ENCODE measurements at places on chromosomes 11 and 22.

DNA sequence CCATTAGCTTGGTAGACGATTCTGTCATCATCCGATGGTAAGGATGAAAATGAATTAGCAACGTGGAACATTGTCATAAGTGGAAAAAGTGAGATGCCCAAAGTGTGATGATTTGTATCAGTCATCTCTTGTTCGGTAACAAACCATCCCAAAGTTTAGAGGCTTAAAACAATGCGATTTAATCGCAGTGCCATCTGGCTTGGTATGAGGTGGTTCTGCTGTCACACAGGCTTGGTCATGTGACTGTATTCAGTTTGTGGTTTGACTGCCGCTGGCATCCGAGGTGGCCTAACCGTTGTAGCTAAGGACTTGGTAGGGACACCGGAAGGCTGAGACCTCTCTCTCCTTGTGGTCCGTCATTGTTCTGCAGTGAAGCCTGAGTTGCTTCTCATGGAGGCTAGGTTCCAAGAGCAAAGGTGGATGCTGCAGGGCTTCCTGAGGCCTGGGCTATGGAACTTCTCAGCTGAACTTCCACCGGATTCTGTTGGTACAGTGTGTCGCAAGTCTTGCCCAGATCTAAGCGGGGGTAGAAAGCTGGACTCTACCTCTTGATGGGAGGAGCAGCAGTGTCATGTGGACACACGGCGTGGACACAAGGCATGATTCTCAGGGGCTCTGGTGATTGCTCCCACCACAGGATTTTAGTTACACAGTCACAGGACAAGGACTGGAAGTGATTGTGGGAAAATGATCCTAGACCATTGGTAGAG lies 36.3 kb downstream of the BCR start:
- DNase-seq: peak; percentile 59

DNA sequence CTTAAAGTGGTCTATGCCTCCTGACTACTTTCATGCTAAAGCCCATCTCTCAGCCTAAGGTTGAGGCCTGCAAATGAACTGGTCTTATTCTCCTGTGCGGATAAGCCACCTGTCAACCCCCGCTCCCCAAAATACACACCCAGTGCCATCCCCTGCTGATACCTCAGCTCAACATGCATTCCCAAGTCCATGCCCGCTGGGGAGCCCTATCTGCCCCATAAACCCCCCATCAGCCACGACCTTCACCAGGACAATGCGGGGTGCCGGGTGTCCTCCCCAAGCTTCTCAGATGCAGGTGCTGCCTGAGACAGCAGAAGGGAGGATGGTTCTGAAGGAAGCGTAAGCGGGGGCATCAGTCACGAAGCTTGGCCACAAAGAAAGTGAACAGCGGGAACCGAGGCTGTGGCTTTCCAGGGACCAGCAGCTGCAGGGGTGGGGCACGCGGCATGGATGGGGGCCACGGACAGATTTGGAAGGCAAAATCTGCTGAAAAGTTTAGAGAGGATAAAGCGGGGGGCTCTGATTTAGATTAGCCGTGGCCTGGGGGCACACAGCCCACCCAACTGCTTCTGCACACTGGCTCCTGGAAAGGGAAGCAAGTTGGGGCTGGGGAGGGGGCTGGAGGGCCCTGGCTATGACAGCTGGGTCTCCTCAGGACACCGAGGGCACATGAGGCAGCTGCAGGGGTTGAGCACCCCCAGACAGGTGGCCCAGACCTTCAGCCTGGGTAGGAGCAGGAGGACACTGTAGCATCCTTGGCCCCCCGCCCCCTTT lies 1391.9 kb downstream of the TBC1D22A start:
- no peak for DNase-seq

- no peak for DNase-seq
These were observed 223.9 kb downstream of the CNTN5 start for GRCh38 chr11:99244613-99245012.

- no peak for DNase-seq
These were observed 20.7 kb upstream of the AIFM3 start for GRCh38 chr22:20946080-20946986.

DNA sequence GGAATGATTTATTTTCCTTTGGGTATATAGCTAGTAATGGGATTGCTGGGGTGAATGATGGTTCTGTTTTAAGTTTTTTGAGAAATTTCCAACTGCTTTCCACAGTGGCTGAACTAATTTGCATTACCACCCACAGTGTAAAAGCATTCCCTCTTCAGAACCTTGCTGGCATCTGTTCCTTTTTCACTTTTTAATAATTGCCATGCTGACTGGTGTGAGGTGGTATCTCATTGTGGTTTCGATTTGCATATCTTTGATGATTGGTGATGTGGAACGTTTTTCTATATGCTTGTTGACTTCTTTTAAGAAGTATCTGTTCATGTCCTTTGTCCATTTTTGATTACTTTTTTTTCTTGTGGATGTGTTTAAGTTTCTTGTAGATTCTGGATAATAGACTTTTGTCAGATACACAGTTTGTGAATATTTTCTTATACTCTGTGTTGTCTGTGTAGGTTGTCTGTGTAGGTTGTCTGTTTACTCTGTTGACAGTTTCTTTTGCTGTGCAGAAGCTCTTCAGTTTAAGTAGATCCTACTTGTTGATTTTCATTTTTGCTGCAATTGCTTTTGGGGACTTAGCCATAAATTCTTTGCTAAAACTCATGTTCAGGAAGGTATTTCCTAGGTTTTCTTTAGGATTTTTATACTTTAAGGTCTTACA lies 291.8 kb upstream of the DDI1 start:
- no peak for DNase-seq

- DNase-seq: no peak
These were observed 97.0 kb downstream of the MN1 start for GRCh38 chr22:27704581-27704980.

DNA sequence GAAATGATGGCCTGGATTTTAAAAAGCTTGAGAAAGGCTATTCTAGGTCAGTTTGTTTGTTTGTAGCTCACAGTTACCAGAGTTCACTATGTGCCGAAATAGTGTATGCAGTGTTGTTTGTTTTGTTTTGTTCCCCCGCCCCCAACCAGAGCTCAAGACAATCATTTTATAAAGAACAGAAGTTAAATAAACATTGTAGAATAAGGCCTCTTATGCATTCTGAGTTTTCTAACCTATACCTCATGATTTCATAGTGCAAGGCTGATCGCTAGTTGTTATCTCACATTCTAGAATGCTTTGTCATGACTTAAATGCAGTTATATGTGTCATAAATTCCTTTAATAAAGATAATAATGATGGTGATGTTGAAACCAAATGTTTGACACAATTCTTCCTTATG lies 7.8 kb downstream of the KCNA4 start:
- no peak for DNase-seq

DNA sequence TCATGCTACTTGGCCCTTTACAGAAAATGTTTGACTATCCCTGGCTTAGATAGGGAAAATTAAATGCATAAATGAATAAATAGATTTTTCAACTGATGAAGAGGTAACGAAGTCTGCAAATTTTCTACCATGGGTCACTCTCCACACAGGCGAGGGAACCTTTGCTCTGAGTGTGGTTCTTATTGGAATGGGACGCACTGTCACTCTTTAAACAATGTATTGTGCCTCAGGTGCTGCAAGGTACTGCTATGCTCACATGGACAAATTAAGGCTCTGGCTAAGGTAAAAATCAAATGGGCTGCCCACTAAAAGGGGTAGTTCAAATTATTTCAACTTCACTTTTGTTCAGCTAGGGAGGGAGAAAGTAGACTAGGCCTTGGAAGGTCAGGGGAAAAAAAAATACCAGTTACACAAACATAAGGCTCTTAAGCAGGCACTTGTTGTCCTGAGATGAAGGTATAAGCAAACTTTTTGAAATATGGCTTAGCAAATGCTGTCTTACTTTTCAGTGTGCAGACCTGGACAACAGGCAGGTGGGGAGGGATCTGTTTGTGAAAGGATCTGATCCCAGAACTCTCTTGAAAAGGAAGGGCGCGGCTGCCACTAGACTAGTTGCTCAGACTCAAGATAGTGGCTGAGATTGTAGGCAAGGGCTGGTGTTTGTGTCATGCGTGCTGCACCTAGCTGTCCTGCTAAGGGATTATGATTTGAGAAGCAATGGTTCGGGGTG lies 99.5 kb downstream of the ADAMTS15 start:
- no peak for DNase-seq

GRCh38 chr11:76026281-76026680 lies 180.0 kb downstream of the WNT11 start:
- no peak for DNase-seq

DNA sequence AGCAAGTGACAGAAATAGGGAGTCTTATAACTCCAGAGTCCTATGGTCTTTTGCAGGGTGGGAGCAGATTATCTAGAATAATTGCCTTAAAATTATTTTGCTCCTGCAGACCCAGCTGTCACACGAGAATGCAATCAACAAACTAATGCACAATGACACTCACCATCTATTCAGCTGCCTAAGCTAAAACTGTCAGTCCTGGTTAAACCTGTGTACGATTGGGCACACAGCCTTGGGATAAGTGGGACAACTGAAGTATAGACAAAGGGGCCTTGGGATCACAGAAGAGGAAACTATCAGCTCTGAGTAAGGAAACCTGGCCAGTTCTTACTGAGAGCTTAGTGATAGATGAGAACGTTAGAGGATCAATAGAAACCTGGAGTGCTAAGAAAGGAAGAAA lies 595.9 kb upstream of the KIRREL3 start:
- no peak for DNase-seq

DNA sequence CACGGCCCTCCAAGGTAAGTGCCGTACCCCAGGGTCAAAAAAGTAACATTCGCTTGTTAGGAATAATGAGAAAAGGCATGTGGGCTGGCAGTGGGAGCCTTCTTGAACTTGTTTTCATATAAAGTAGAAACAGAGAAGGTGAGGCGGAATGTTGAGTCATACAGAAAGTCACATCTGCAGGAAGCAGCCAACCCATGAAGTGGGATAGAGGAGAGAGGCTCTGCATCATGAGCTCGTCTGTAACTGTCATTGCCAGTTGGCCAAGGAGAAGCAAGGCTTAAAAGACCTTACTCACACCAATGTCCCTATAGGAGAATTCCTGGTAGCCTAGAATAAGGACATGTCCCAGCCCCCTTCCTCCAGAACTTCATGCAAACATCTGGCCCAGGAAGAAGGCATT lies 253.3 kb downstream of the BUD13 start:
- DNase-seq: no peak

DNA sequence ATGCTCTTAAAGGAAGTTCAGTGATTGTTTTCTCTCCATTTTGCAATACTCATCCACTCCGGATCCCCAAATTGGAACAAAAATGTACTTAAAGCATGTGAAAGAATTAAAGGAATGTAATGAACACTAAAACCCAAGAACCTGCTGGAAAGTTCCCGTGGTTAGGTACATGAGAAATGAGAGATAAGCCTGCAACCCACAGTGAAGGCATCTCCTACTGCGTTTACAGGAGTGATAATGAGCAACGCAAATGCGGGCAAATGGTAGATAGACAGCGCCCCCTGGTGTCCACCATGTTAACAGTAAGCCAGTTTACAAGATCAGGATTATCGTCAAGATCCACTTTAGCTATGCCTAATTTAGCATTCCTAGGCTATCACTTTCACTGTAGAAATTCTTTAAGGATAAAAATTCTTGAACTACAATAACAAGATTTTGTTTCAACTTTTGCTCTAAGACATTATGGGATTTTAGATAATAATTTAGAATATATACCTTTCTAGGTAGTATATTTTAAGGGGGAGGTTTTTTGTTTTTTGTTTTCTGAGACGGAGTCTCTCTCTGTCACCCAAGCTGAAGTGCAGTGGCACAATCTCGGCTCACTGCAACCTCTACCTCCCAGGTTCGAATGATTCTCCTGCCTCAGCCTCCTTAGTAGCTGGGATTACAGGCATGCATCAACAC lies 29.9 kb downstream of the ALG9 start:
- DNase-seq: peak; percentile 71

- no peak for DNase-seq
These were observed 19.5 kb downstream of the LHFPL7 start for GRCh38 chr22:24926849-24927579.

DNA sequence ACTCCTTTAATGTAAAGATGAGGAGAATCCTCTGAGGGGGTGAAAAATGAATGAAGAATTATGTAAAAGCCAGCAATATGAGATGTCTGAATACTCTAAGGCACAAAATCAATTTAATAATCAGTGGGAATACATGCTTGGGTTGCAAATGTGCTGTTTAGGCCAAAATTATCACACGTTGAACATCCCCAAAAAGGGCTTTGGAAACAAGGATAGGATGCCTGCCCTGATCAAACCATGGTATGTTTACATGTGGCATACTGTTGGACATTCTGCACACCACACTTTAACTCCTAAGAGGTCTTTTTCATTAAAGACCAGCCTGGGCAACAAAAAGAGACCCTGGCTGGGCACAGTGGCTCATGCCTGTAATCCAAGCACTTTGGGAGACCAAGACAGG lies 26.3 kb downstream of the F2 start:
- no peak for DNase-seq

GRCh38 chr22:41780746-41781505 lies 19.6 kb upstream of the CCDC134 start:
- no peak for DNase-seq

GRCh38 chr22:19872779-19873137 lies 18.1 kb upstream of the GNB1L start:
- DNase-seq: no peak

- DNase-seq: no peak
These were observed 20.3 kb downstream of the BBOX1 start for GRCh38 chr11:27060816-27061460.

- no peak for DNase-seq
These were observed 916.1 kb upstream of the ANO3 start for GRCh38 chr11:25415793-25416192.

DNA sequence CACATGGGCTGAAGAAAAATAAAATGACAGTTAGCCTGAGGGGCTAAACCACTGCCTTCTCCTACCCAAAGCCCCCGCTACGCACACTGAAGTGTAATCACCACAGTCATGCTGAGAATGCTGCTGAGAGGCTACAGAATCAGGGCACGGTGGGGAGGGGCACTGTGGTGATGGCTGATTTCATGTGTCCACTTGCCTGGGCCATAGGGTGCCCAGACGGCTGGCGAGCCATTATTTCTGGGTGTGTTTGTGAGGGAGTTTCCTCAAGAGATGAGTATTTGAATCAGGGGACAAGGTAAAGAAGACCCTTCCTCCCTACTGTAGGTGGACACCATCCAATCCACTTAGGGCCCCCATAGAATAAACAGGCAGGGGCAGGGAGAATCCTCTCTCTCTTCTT lies 1313.2 kb downstream of the TBC1D22A start:
- DNase-seq: no peak

DNA sequence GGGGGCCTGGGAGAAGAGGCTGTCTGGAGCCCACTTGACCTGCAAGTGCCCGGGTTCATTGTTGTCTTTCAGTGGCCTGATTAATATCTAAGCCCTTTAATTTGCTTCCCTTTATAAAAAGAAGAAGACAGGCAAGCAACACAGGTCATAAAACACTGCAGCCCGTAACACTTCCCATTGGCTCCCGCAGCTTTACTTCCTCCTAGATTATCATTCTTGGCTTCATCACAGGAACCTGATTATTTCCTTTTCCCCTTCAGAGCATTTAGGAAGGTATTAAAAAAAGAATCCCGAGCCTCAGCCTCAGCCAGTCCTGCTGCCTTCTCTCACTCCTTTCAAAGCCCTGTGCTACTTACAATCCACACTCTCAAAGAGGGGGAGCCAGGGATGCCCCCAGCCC lies 183.2 kb downstream of the GRIK4 start:
- DNase-seq: no peak

Measured in NCI-H524 (cell line).